CMK (cell line): ENCODE measurements at places on chromosomes 2 and 18.

DNA sequence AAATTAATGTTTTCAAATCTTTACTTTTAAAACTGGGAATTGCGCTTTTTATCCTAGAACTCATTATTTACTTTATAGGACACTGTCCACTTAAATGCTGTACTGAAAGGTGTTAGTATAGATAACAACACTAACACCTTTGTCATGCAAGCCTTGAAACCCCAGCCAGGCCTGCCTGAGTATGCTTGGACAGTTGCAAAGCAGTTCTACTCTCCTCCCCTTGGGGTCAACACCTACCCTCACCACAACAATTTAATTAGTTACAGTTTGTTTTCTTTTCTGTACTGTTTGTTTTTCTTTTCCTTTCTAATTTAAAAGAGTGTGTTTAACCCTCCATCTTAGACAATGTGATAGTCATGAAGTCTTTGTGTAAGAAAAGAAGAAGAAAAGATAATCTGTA, 18.9 kb upstream of the FAM98A start:
- no peak for DNase-seq

- DNase-seq = no peak
Observed at GRCh38 chr2:152606081-152606480, 111.2 kb downstream of the PRPF40A start.

- no peak for DNase-seq
Observed at GRCh38 chr2:173195100-173195499, 119.5 kb downstream of the MAP3K20 start.

DNA sequence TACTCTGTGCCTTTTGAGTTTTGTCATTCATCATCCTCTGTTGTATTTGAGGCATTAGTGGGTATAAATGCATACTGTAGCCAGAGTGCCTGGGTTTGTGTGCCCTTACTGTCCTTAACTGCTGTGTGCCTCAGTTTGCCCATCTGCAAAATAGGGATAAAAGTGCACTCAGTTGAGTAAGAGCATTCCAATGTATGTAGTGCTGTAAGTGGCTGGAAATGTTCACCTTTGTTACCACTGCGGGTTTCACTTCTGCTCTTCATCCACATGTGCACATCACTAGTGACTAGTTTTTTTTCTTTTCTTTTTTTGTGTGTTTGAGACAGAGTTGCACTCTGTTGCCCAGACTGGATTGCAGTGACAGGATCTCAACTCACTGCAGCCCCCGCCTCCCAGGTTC, 39.9 kb downstream of the PLEKHB2 start:
- no peak for DNase-seq

DNA sequence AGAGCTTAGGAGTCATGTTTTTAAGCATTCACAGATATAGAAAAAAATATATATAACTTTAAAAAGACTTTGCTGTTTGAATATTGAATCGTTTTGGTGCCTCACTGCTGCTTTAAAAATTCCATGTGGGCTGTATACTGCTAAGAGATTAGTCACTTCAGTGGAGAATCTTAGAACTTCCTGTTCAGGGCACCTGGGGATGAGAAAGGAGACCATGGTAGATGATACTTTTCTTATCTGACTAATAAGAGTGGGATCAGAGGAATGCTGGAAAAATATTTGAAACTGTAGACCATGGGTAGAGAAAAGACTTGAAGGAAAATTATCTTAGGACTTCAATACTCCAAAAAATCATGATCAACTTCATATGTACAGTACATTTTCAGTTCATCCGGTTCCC, 442.2 kb upstream of the SETBP1 start:
- DNase-seq = no peak

- no peak for DNase-seq
Observed at GRCh38 chr2:160996584-160996983, 163.6 kb upstream of the TANK start.

DNA sequence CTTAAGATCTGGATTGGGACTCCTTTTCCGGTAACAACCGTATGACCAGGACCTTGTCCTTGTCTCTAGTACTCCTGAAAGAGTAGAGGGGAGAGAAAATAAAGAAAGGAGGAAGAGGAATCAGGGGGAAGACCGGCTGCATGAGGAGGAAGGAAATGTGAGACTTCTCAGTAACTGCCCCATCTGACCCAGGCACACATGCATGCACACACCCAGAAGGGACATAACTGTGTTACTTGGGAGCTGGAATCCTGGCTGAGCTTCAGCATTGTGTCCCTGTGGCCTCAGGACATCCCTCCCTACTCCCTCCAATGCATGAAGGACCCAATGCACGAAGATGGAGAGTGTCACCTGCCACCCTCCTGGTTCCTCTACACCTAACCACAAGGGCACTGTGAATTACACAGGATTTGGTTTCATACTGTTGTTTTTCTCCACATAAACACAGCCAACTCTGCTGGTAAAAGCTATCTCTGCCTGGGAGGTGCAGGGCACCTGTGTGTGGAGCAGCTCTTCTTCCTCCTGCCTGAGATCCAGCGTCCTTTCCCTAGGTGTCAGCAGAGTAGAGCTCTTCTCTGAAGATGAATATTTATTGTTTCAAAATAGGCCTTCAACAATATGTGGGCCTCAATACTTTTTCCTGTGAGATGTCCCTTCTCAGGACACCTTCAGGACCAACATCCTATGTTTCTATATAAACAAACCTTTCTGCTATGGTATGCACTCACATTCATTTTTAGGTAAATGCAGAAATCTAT, 574.1 kb upstream of the ID2 start:
- DNase-seq = no peak

GRCh38 chr18:34870555-34871310, 160.6 kb downstream of the DTNA start:
- no peak for DNase-seq
